Esophagus squamous epithelium (tissue), 5 donors: ENCODE measurements at places on chromosomes 3 and 15. TPM values are rescaled to one million over a fixed set of nuclear protein-coding genes. Genes with fewer than 3 reads are reported as not detected.

Gene TM6SF1
- 0.45 TPM for total RNA-seq

Gene GRIP2
- total RNA-seq, result 0.76 TPM

Gene RETNLB
- total RNA-seq, result not detected

Gene GRAMD1C
- total RNA-seq, result 12.6 TPM

Gene ESYT3
- 1.5 TPM for total RNA-seq

Gene CYP1A2
- not detected for total RNA-seq

Gene SECISBP2L
- total RNA-seq, result 25.3 TPM

Gene PLA2G4D
- total RNA-seq, result 0.19 TPM

- H3K36me3 ChIP-seq, result peaks cover 33% of the 10 kb centered on the region
- H3K4me1 ChIP-seq, result peaks cover 3% of the 10 kb centered on the region
- H3K27ac ChIP-seq, result no peak overlapping the region
- DNase-seq, result no peak
- H3K27me3 ChIP-seq, result no peaks in the 10 kb centered on the region
These were observed 216.2 kb downstream of the ITPR1 start for GRCh38 chr3:4709341-4709740.

DNA sequence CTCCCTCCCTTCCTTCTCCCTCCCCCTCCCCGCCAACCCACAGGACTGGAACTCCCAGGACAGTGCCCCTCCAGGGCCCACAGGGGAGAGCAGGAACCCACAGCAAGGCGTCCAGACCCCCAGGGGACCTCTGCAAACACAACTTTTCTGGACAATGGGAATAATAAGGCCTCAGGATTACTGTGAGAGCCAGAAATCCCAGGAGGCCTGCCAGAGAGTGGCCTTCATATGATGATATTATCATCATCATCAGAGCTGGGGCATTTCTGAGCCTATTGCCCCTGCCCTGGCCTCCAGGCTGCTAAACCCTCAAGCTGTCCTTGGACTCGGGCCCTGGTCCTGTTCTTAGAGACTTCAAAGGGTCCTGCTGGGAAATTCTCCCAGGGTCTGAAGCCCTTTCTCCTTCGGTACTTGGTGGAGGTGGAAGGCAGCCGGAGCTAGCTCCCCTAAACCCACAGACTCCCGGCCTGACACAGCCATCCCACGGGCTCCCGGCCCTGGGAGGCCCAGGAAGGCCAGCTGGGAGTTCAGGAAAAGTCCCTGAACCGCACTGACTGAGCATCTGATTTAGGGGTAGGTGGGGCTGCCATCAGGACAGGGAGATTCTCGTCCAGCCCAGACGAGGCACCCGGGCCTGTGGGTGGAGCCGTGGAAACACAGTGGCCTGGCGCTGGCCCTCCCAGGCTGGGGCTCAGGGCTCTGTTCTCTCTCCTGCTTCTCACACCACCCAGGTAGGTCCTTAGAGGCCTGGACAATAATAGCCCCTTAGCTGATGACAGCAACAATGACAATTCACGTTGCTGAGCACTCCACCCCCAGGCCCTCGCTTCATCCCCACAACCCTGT, 4.9 kb downstream of the CALML4 start:
- H3K36me3 ChIP-seq, result no peaks in the 10 kb centered on the region
- H3K27me3 ChIP-seq, result no peaks in the 10 kb centered on the region
- H3K4me1 ChIP-seq, result peaks cover 28% of the 10 kb centered on the region
- no peak for DNase-seq
- H3K4me3 ChIP-seq, result no peak overlapping the region

GRCh38 chr3:111890051-111890580, 31.1 kb downstream of the PHLDB2 start:
- no peak for DNase-seq
- no peak overlapping the region for H3K27ac ChIP-seq
- peaks cover 11% of the 10 kb centered on the region for H3K4me1 ChIP-seq
- no peaks in the 10 kb centered on the region for H3K36me3 ChIP-seq
- no peak overlapping the region for H3K4me3 ChIP-seq

DNA sequence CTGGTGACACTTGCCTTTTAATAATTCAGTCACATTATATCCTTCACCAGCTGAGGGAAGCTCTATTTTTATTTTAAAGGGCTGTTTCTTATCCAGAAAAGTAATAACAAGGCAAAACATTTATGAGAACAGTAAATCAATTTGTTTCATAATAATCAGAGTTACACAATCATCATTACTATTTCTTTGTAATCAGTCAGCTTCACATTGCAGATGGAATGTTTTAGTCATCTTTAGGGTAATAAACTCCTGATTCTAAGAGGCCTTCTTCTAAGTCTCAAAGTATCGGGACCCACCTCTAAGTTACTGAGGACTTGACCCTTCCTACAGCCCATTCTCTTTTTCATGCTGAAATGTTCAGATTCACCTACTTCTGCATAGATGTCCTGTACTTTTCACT, 298.3 kb upstream of the TGFBR2 start:
- no peaks in the 10 kb centered on the region for H3K27me3 ChIP-seq
- no peak overlapping the region for H3K4me3 ChIP-seq
- peak overlapping the region; percentile 30 for H3K27ac ChIP-seq
- no peak for DNase-seq

DNA sequence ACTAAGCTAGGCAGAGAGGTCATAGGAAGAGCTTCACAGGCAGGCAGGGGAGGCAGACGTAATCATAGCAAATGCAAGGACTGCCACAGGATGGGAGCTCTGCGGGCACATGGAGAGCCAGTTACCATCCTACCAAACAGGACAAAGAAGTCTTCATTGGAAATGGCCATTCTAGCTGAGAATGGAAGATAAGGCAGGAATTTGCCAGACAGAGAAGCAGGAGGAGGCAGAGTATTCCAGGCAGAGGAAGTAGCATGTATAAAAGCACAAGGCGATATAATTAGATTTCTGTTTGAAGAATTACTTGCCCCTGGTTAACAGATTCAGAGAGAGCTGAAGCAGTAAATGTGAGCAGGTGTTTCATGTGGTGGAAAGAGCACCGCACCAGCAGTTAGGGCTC, 3.5 kb upstream of the SEMA5B start:
- H3K36me3 ChIP-seq, result no peaks in the 10 kb centered on the region
- H3K27ac ChIP-seq, result no peak overlapping the region

DNA sequence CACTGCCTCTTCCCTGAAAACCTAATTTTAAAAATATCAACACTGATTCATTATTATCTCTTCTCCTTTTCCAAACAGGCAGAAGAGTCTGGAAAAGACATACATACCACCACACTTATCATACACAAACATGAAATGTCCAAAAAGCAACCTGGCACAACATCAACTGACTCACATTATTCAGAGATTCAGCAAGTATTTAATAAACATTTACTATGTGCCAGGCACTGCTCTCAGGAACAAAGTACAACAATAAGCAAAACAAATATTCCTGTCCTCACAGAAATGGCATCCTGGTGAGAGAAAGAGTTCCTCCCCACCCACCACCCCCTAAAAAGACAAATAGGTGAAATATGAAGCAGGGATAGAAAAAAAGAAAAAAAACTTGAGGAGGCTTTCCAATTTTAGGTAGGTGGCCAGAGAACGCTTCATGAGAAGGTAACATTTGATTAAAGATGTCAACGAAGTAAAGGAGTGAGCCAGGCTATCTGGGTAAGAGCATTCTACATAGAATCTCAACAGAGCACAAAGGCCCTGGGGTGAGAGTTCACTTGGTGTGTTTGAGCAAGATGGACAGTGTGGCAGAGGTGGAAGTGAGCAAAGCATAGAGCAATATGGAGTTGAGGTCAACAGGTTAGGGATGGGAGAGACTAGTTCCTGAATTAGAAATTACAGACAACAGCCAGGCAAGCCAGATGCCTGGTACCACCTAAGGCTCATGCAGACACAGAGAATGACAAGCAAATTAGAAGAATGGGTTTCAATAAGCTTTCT, 141.7 kb downstream of the OSBPL10 start:
- no peak overlapping the region for H3K4me3 ChIP-seq
- H3K27ac ChIP-seq, result no peak overlapping the region
- no peaks in the 10 kb centered on the region for H3K27me3 ChIP-seq
- DNase-seq, result no peak
- H3K36me3 ChIP-seq, result no peaks in the 10 kb centered on the region

GRCh38 chr3:185896636-185897035, 41.2 kb downstream of the TRA2B start:
- no peaks in the 10 kb centered on the region for H3K4me1 ChIP-seq
- no peak for DNase-seq
- H3K27me3 ChIP-seq, result no peaks in the 10 kb centered on the region
- no peak overlapping the region for H3K4me3 ChIP-seq
- H3K27ac ChIP-seq, result no peak overlapping the region

DNA sequence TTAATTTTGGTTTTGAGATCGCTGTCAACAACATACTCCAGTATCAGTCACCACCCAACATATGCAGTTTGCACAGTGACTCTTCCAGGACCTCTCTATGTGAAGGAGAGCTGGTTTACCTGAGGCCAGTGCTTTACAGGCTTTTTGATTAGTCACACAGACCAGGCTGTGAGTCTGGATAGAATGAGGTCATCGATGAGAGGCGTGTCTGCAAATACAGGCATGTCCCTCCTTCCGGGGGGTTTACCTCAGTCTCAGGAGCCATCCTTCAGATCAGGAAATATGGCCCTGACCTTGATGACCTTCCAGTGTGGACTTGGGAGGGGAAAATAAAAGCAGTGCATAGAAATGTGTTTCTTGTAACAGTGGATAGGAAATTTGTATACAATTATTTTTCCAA, 46.9 kb downstream of the KBTBD12 start:
- H3K27me3 ChIP-seq, result no peaks in the 10 kb centered on the region
- peak overlapping the region; percentile 57 for H3K27ac ChIP-seq
- no peak for DNase-seq
- no peak overlapping the region for H3K4me3 ChIP-seq
- no peaks in the 10 kb centered on the region for H3K36me3 ChIP-seq

DNA sequence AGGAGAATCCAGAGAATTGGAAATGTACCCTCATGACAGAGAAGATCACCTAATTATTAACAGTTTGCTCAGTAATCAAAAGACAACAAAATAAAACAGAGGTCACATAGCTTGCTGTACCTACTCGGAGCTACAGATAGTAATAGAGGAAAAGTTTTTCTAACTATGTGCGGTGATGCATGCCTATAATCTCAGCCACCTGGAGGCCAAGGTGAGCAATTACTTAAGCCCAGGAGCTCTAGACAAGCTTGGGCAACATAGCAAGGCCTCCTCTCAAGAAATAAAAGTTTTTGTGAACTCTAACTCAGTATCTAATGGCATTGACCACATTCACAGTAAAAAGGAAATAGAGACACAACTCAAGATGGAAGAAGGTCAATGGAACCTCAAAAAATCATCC, 243.6 kb downstream of the ATP8B4 start:
- H3K4me1 ChIP-seq, result no peaks in the 10 kb centered on the region
- no peak for DNase-seq

GRCh38 chr3:138943724-138944653, 2.9 kb downstream of the FOXL2 start:
- no peaks in the 10 kb centered on the region for H3K36me3 ChIP-seq
- H3K4me3 ChIP-seq, result no peak overlapping the region
- DNase-seq, result no peak
- H3K27me3 ChIP-seq, result peaks cover 64% of the 10 kb centered on the region
- H3K27ac ChIP-seq, result no peak overlapping the region
